ENCODE measurements at places on chromosomes 7 and 10.
A peak's percentile ranks its signal among the peaks of the same experiment; 100 is the strongest.

DNA sequence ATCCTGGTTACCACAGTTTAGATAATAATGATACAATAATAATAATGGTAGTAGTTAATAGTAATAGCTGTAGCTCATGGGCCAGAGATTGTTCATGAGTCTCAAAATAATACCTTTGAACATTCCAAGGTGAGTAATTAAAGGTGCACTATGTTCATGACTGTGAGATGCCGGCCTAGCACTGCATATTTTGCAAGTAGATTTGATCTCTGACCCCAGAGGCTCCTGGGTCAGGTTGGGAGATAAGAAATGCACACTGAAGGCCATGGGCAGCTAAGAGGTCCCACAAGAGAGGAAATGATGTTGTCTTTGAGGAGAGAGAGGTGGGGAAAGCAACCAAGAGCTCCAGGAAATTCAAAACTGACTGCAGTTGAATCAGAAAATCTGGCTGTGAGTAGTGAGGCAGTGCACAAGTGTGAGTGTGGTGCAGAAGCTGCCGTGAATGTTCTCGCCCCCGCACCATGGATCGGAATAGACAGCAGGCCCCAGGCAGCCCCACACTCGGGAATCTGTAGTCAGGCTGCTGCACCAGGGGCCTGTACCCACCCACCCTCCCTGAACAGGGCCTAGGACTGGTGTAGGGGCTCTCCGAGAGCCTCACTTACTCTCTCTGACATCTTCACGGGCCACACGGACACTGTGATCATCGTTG is 11.9 kb downstream of the CPXM2 start:
- DNase-seq = no peak

DNA sequence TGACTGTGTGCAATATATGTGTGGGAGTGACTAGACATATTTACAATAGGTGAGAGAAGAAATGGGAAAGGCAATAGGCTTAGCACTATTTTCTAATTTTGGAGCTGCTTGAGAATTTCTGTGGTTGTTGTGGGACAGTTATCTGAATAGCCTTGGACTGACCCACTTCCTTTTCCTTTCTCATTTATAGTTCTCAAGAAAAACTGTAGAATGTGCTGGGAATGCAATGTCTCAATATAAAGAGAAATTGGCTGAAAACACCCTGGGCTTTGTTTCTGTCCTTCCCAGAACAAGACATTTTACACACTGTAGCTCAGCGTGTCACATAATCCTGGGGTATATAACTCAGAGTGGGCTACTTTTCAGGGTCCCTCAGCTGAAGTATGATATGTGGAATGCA is 153.0 kb upstream of the RHOBTB1 start:
- DNase-seq = no peak

DNA sequence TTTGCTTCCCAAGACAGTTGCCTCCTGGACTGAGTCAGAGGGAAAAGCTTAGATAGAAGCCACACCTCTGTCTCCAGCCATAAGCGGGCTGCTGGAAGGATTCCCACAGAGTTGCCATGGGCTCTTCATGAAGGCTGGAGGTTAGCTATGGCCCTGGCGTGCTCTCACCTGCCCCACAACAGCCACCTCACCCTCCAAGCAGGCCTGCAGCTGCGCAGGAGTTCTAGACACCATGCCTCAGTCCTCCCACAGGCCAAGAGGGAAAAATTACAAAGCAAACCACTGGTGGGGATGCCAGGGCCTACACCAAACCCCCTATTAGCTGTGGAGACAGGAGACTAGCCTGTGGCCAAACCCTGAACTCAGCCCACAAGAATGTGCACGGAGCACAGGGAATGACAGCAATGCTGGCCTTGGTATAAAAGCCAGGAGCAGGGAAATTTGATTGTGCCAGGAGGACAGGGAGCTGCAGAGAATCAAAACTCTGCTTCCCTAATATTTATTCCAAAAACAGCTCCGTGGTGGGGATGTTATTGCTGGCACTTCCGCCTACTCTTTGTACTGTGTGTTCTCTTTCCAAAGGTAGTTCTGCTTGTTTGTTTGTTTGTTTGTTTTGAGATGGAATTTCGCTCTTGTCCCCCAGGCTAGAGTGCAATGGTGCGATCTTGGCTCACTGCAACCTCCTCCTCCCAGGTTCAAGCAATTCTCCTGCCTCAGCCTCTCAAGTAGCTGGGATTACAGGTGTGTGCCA is 60.3 kb upstream of the STK17A start:
- peak; percentile 56 for DNase-seq

DNA sequence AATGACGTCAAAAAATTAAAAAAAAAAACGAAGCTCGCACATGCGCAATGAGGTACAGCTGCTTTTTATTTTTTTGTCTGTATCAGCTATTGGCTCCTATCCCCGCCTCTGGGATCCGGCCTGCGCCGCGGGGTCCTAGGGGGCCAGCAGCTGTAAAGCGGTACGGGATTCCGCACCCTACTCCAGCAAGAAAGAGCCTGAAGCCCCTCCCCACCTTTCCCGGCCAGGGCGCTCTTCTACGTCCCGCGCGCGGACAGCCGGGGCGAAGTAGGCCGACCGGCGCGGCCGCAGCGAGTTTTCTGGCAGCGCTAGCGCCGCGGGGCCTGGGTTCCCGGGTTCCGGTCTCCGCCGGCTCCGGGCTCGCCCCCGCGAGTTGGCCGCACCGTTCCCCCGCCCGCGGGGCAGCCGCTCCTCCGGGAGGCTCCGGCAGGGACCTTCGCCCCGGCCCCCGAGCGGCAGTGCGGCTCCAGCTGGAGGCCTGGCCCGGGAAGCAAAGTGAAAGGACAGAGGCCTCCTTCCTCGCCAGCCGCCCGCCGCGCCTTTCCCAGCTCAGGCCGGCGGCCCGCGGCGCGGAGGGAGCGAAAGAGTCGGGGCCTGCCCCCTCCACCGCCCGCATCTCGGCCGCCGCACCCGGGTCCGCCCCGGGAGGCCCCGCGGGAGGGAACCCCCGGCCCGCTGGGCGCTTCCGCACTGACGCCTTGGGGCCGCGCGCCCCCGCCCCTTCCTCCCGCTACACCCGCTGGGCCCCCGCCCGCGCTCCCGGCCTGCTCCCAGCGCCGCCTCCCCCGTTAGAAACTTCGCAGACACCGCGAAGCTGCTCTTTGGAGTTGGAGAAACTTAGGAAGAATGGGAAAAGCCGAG is 4.7 kb upstream of the SPAG6 start:
- DNase-seq = peak; percentile 85

DNA sequence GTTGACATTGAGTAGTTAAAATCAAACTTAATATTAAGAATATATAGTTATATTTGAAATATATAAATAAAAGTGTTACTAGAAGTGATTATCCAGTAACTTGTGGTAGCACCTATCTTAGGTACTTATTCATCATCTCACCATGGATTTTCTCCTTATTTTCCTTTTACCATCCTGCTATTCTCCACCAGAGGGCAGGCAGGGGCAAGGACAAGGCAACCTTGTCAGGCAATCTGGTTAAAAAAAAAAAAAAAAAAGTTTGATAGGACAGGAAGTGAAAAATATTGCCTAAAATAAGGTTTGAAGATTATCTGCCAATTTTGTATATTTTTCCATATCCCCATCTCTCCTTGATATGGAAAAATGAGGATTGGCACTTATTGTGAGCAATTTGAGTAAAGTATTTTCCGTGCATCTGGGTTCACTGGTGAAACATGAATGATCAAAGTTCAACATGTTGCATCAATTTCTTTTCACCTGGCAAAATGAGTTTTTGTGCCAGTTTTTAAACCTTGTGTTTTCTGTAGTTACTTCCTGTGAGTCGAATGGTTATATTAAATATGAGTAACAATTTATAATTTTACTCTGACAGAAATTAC is 256.7 kb downstream of the AGMO start:
- DNase-seq = no peak

DNA sequence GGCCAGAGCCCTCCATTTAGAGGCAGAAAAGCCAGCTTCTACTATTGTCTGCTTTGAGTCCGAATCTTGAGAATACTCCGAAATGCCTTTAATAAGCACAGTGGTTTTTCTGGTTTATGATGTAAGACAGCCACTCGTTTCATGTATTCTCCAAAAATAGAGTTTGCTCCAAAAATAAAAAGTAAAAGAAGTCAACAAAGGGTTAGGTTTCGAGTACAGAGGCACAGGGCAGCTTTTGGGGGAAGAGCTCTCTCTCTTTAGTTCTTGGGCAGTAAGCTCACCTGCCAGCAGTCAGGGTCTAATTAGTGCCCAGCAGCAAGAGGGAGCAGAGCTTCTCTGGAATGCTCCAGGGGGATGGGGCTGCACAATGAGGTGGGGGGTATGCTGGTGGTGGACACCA is 20.2 kb downstream of the CREB3L2 start:
- DNase-seq = no peak

DNA sequence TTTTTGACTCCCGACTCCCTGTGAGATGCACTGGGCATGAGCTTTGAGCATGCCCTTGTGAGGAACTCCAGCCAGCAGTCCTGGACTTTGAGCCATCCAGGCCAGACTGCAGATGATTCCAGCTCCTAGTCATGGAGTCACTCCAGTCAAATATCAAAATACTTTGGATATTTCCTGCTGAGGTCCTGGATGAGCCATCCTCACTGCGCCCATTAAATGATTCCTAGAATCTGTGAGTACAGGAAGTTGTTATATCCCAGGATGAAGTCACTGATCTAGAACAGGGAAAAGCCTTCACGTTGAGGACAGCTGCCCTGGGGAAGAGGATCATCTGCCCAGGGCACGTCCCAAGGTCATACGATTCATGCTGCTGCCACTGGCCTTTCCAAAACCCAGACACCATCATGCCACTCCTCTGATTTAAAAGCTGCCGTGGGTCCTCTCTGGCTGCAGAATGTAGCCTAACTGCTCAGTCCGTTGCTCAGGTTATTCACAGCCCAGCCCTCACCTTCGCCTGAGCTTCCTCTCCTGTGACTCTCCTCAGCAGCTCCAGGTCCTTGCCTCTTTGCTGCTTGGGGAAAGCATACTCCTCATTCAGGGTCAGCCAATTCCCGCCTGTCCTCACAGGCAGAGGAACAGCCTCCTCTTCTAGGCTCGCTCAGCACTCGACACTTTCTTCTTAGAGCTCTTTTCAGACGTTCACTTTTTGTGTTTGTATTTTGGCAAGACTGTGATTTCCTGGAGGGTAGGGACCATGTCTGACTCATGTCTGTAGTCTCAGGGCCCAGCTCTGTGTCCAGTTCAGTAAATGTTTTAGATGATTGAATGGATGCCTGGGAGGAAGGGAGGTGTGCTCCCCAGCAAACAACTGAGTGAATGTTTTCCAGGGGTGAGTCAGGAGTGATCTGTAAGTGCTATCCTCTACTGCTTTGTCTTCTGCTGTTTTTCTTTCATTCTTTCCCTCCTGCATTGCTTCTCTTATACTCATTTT is 157.8 kb downstream of the SNX10 start:
- no peak for DNase-seq

DNA sequence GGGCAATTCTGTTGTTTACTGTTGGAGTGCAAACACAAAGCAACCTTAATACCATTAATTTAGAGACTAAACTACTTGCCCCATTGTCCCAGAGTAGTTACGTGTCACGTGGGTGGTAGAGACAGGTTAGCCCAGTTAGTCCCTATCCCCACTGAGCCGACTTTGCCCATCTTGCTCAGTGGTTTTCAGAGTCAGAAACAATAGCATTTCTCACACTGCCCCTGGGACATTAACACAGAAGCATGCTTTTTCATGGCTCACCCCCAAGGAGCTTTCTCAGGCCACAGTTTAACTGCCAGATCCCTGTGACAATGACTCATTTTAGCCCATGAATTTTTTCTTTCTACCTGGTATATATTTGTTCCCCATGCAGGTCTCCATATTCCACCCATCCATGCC is 271.0 kb downstream of the POU6F2 start:
- DNase-seq = no peak

DNA sequence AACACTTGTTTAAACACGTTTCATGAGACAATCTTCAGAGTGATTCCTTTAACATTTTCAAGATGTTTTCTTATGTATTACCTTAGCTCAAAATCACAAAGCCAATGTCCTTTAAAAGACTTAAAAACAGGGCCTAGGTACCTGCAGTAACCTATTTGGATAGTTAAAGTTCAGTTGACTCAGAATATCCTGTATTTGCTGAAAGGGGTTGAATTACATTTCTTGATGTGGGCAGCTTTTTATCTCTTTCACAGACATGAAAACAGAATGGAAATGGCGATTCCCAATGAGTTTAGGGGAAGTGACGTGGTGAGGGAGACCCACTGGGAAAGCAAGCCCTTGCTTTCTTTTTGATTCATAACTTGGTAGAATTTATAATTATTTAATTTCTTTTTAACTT is 324.4 kb upstream of the AOAH start:
- no peak for DNase-seq

- DNase-seq = peak; percentile 32
Measured at GRCh38 chr7:107179326-107180164, 10.7 kb downstream of the HBP1 start.

DNA sequence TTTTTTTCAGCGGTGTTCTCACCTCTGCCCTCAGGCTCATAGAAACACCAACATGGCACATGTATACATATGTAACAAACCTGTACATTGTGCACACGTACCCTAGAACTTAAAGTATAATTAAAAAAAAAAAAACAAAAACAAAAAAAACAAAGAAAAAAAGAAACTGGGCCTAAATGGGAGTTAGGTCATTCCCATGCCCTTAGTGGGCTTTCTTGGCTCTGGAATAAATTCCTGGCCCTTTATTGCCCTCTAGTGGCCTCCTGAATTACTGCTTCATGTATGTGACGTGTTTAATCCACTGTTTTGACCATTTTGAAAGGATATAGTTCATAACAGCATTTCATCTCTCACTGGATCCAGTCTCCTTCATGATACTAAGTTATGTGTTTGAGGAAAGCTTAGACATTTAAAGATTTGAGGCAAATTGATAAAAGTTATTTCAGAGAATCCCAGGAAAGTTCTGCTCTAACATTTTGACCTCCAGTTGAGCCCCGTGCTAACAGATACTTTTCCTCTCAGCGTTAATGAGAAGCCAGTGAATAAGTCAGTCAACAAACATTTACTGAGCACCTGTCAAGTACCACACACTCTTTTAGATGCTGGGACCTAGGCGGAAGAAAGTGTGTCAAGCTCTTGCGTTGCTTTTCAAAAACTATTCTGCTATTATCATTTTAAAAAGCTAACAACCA is 54.7 kb upstream of the SYPL1 start:
- DNase-seq = no peak

DNA sequence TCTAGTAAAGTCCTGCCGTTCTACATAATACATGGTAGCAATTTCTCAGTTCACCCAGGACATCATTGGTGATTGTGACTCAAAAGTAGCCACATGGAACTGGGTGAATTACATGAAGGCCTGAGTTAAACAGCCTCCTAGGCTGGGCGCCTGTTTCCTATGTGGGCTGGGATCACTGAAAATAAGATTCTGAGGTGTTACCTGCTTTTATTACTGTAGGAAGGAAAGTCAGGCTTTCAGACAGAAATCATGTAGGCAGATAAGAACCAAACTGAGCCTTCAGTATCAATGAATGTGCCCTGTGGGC is 160.4 kb downstream of the CAMK1D start:
- no peak for DNase-seq

- no peak for DNase-seq
Measured at GRCh38 chr10:23525406-23525805, 86.5 kb downstream of the OTUD1 start.

GRCh38 chr10:58637352-58637751 is 124.7 kb downstream of the BICC1 start:
- no peak for DNase-seq

DNA sequence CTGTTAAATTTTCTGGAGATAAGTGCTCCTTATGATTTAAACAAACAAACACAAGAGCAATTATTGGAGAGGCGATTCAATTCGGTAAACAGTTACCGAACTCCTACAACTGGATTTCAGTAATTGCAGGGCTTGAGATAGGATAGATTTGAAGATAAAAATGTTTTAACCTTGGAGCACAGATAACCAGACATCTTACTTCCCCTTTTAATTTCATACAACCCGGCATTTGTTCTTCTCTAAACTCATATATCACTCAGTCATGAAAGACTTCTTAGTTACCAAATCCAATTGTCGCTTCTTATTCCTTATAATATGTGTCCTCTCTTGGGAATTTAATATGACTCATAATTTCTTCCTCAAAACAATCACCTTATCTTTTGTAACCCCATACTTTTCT is 235.9 kb upstream of the CSTF2T start:
- no peak for DNase-seq
